ENCODE measurements at places on chromosomes 6 and 20. TPM values are rescaled to one million over a fixed set of nuclear protein-coding genes. Genes with fewer than 3 reads are reported as not detected.

- peak; percentile 72 for DNase-seq
Observed at GRCh38 chr20:50120935-50121693, 8.2 kb upstream of the UBE2V1 start.

GRCh38 chr6:27321901-27322300 is 9.8 kb upstream of the POM121L2 start:
- no peak for DNase-seq

- DNase-seq: no peak
Observed at GRCh38 chr6:89475101-89475500, 42.1 kb downstream of the ANKRD6 start.

GRCh38 chr6:152334555-152334954 is 302.6 kb downstream of the SYNE1 start:
- DNase-seq: no peak

DNA sequence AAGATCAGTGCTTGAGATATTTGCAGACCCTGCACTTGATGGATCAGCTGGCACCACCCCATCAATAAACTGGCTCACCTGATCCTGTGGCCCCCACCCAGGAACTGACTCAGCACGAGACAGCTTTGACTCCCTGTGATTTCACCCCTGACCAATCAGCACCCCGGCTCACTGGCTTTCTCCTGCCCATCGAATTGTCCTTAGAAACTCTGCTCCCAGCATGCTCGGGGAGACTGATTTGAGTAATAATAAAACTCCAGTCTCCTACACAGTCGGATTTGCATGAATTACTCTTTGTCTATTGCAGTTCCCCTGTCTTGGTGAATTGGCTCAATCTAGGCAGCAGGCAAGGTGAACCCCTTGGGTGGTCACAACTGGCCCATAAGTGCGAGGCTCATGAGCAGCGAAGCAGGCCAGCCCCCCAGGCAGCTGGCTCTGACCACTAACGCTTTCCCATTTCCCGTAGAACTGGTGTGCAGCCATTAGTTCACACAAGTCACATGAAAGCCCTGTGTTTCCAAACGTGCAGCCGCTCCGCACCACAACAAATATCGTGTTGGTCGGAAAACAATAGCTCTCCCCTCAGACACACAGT is 79.6 kb downstream of the RSPH3 start:
- no peak for DNase-seq

- no peak for DNase-seq
Observed at GRCh38 chr6:167152862-167153261, 4.9 kb downstream of the GPR31 start.

DNA sequence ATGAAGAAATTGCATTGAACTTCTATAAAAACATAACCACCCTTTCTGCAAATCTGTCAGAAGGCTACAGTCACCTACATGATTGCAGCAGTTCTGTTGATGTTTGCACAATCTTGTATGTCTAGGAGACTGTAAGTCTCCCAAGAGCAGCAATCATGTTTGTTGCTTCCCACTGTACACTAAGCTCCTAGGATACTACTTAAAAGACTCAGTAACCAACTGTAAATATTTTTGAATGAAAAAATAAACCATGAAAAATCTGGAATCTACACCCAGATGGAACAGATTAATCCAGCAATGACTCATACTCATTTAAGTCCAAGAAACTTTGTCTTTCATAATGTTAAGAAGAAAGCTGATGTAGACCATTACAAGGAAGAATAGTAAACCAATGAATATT is 168.5 kb upstream of the ATXN1 start:
- DNase-seq: no peak

GRCh38 chr6:11727346-11727997 is 51.1 kb downstream of the ADTRP start:
- no peak for DNase-seq

DNA sequence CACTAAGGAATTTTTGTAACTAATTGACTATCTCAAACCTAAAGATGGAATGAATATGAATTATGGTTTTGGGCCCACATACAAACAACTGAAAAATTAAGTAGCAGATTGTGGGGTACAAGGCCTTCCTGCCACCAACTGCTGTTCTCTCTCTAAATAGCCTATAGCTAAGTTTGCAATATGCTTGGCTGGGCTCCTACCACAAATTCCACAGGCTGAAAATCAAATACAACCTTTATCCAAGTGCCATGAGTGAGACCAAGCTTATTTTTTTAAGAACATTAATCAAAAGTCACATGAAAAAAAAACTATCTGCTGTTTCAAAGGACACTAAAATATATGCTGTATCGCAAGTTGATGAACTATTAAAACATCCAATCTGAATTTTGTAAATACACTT is 52.1 kb downstream of the TENT5A start:
- no peak for DNase-seq

DNA sequence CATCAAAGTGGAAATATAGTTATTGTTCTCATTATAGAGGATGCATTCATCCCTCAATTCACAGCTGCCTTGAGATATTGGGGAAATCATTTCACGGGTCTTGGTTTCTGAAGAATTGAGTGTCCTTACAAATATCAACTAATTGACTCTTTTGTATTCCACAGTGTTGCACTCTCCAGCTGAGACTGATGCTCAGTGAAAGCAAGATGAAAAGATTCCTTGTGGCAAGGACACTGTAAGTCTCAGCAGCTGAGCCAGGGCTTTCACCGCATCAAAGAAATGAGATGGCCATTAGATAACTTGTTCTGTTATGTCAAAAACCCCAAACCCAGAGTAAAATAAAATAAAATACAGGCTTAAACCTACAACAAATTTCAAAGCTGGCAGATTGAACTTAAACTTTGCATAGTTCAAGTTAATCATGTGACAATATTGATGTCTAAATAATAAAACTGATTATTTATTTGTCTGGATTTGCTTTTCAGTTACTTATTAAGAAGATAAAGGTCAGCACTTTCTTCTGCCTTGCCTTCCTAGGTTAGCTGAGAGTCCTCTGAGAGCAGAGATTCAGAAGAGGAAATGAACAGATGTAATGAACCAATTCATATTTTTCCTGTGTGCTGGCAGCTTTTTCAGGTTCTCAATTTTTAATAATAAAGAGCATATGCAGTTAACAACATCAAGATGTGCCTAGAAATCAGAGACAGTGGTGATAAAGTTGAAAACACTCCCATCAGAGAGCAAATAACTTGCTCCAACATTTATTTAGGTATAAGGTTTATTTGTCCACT is 82.4 kb upstream of the SMLR1 start:
- DNase-seq: no peak

- DNase-seq: no peak
Observed at GRCh38 chr6:98639089-98639635, 195.2 kb upstream of the POU3F2 start.

- DNase-seq: no peak
Observed at GRCh38 chr20:46970937-46971630, 76.4 kb downstream of the EYA2 start.

DNA sequence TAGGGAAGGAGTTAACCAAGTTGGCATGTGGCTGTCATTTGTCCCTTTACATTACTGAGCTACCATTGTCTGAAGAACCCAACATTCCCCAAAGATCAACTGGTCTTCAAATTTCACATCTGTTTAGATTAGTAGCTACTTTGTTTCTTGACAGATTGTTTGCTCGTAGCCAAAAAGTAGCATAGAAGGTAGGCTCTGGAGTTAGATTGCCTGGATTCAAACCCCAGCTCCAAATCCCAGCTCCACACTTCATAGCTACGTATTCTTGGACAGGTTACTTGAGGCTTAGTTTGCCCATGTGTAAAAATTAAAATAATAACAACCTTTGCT is 1.1 kb downstream of the NFKBIL1 start:
- DNase-seq: no peak

DNA sequence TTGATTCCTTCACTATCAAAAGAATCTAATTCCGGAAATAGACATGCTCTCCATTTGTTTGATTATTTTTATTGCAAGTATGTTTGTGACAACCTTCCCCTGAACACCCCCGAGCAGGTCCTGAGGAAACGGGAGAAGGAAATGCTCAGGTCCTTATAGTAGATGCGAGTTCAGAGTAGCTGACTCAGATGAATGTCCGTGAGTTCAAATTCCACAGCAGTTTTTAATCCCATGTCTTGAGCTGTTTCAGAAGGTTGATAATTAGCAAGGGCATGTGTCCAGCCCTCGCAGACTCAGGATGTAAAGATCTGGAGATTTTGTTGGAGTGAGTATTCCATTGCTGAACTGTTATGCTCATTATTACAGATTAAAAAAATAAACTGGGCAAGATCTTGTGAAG is 169.3 kb downstream of the BCAS1 start:
- DNase-seq: no peak

DNA sequence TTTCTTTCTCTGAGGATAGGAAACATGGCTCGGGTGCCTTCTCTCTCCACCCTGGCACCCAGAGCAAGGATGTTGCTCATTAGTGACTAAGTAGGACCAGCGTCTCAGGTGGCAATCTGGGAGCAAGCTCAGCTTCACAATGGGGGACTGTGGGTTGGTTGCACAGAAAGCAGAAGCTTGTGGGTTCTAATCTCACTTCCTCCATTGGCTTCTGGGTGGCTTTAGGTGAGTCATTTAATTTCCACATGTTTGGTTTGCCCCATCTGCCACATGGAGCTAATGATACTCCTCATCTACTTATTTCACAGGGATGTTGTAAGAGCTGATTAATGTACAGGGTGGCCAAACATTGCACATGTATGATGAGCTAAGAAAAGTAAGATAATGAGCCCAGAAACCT is 54.8 kb upstream of the AKIRIN2 start:
- DNase-seq: no peak

GRCh38 chr6:140181876-140182275 is 807.4 kb upstream of the CITED2 start:
- DNase-seq: no peak

- DNase-seq: no peak
Observed at GRCh38 chr6:137542713-137543112, 48.5 kb upstream of the OLIG3 start.

DNA sequence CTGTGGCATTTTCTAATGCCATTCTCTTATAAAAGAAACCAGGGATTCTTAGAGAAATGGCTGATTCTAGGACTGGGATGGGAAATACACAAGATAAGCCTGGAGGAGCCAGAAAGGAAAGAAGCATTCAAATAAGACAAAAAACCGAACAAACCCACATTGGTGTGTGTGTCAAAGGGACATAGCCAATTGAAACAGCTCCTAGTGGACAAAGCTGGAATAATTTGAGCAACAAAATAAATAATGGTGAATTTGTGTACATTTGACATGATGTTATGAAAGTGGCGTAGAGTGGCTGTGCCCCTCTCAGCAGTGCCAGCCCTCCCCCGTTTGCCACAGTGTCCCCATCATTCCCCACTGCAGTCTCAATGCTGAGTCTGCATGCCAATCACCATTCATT is 55.5 kb downstream of the B3GAT2 start:
- no peak for DNase-seq

DNA sequence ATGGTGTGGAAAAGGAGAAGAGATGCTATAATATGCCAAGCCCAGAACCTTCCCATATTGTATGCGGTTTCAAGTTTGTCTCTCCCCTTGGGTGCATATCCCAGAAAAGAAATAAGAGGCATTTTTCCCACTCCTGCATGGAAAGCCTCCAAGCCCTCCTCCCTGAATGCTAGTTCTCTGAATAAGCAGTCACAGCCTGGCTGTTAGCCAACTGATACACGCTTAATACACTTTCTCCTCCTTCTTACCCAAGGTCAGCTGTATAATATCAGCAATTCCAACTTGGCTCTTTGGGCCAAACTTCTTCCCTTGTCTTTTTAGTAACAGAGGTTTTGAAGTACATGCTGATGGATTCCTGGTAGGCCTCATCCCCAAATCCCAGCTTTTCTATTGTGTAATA is 440.1 kb downstream of the EPHA7 start:
- DNase-seq: no peak

- no peak for DNase-seq
Observed at GRCh38 chr6:17125407-17125806, 23.6 kb downstream of the STMND1 start.

- no peak for DNase-seq
Observed at GRCh38 chr6:5422321-5422915, 161.1 kb downstream of the FARS2 start.

DNA sequence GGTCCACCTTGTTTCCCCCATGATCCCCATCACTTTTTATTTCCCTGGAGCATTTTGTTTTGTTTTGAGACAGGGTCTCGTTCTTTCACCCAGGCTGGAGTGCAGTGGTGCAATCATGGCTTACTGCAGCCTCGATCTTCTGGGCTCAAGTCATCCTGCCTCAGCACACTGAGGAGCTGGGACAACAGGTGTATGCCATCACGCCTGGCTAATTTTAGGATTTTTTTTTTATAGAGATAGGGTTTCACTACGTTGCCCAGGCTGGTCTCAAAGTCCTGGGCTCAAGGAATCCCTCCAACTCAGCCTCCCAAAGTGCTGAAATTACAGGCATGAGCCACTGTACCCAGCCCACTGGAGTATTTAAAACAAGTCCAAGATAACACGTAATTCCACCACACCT is 179.9 kb downstream of the PREX1 start:
- DNase-seq: no peak

DNA sequence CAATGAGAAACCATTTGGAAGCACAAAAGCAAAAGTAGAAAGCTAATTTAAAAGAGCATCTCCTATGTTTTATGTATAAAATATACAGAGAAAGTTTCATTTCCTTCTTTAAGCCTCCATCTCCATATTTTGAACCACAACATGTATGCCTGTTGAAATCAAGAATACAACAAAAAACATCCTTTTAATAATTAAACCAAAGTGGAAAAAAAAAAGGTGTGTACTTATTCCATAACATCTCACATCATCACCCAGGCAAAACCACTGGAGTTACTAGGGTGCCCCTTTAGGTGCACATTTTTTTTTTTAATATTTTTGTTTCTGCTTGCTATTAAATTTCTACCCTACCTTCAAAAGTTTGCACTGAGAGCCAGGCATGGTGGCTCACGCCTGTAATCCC is 43.0 kb downstream of the EDN1 start:
- no peak for DNase-seq

Gene OR2H2
- not detected for total RNA-seq

Gene DLK2
- 1.0 TPM for total RNA-seq

Gene MICB
- 1.3 TPM for total RNA-seq
